ENCODE measurements at places on chromosomes 4 and X.

DNA sequence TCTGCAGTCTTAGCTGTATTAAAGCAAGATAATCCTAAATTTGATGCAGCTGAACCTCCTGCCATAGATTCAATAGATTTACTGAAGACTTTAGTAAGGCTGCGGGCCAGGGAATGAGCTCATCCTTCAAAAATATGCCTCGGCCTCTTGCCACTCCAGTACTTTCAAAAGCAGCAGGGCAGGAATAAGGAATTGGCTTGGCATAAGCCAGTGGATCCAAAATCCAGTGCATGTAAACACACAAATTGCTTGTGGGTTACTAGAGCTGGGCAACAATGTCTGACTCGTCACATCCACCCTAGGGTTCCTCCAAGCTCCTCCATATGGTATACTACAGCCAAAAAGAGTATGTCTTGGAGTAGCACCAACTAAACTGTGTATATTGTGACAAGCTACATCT lies 165.0 kb downstream of the AMELX start:
- DNase-seq, result no peak

- peak; percentile 39 for DNase-seq
Measured at GRCh38 chrX:17812763-17813162, 48.3 kb downstream of the RAI2 start.

- DNase-seq, result no peak
Measured at GRCh38 chrX:149760965-149761364, 12.9 kb upstream of the HSFX1 start.

DNA sequence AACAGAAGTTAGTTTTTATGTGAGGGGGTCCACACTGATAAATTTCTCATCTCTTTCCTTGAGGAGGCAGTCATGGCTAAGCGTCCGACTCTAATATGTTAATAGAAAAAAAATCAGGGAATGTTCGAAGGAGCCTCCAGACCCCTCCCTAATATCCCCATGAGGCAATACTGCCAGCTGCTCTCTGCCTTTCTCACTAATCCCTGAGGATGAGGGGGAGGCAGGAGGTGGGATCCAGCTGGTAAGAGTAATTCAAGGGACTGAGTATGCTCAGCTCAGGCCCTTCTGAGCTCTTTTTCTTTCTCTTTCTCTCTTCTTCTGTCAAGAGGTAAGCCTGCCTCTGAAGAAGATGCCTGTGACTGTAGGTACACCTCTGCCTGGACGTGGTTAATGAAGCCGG lies 51.7 kb downstream of the PIR start:
- DNase-seq, result no peak

GRCh38 chr4:88998001-88998400 lies 59.0 kb downstream of the FAM13A start:
- DNase-seq, result no peak

DNA sequence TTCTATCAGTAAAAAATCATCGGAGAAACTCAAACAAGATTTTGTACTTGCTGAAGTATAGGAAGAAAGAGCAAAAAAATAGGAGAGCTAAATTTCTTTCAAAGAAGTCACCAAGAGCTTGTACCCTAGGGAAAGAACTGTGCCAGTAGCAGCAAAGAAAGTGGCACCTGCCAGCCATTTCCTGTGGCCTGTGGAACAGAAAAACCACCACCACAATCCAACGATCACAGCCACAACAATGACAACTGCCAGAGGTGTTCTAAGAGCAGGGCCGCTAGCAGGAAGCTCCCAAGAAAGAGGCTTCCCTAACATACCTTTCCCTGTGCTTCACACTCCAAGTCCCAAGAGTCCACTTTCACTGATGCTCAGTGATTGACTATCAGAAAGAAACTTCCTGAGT lies 266.1 kb upstream of the GPC4 start:
- DNase-seq, result no peak

DNA sequence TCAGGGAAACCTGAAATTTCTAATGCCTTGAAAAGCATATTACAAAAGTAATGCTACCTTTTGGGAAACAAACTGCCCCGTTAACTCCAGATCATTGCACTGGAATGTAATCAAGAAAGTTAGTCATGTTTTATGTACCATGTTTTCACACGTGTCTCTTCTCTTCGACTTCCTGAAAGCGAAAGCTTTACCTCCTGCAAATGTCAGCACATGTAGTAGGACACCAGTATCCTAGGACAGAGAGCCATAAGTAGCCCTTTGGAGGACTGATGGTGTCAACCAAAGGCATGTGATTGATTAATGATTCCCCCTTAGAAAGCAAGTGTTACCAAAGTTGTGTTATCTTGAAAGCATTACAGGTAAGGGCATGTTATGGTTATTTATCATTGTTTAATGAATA lies 8.8 kb upstream of the MND1 start:
- DNase-seq, result no peak

DNA sequence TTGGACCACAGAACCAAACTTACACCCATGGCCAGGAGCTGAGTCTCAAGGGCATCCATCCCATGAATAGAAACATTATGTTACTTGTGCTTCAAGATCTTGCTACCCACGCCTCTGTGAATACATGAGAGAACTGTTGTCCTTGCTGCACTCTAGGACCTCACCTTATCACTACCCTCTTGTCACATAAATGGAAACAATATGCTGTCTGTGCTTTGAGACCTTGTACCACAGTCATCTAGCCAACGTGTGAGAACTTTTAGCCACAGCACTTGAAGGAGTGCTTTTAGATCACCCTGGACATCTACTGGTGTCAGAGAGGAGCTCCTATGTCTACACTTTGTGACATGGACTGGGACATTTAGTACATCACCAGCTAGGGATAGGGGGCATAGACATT lies 30.7 kb upstream of the HUWE1 start:
- DNase-seq, result no peak

DNA sequence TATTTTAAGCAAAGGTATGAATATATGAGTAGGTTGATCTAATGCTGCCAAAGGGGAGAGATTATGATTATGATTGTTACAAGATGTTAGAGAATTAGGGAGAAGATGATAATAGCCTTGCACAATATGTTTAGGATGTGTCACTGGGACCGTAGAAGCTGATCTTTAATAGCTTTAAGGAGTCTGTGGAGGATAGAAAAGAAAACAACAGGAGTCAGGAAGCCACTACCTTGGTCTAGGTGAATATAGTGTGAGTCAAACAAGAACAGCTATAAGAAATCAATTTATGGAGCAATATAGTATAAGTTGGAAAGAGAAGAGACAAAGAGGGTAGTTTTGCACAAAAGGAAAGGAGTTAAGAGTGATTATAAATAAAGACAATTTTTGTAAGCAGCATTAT lies 232.7 kb downstream of the FSTL5 start:
- DNase-seq, result no peak

- no peak for DNase-seq
Measured at GRCh38 chr4:79980448-79980847, 92.6 kb downstream of the ANTXR2 start.

- DNase-seq, result no peak
Measured at GRCh38 chr4:141587897-141588296, 48.5 kb upstream of the IL15 start.

DNA sequence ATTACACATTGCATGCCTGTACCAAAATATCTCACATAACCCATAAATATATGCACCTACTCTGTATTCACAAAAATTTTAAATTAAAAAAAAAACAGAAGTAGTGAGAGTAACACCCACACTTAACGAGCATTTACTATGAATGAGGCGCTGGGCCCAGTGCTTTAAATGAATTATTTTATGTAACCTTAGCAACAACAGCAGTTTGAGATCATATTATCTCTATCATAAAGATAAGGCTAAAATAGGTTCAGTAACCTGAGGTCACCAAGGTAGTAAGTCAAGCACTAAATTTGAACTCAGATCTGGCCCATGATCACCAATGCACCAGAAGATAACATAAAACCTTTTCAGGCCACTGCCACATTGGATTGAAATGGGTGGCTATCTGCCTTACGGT lies 5.3 kb upstream of the PROM1 start:
- DNase-seq, result no peak

- DNase-seq, result no peak
Measured at GRCh38 chr4:109739547-109739946, 9.7 kb upstream of the PLA2G12A start.

DNA sequence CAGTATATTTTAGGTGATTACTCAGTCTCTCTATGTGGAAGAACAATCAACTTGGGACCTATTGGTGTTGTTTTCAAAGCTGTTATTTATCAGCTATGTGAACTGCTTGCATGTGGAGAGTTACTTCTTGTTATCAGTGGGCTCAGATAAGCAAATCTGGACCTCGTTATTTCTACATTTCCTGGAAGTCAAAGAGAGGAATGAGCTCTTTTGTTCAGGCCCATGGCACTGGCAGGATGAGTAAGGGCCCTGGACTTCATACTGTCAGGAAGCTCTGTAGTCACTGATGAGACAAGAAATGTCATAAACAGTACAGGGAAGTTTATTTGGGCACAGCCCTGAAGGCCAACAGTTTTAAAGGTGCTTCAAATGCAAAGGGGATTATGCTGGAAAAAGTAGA lies 760.6 kb upstream of the EPHA5 start:
- DNase-seq, result no peak

- no peak for DNase-seq
Measured at GRCh38 chr4:119010909-119011606, 122.4 kb downstream of the SYNPO2 start.
